ENCODE measurements at places on chromosomes 2 and 18.

- peak; percentile 81 for ATAC-seq
Measured at GRCh38 chr18:10490401-10491165, 35.2 kb upstream of the NAPG start.

GRCh38 chr2:180829836-180830235 is 150.6 kb upstream of the UBE2E3 start:
- ATAC-seq: no peak

- ATAC-seq: no peak
Measured at GRCh38 chr2:235264512-235264911, 229.3 kb upstream of the AGAP1 start.

DNA sequence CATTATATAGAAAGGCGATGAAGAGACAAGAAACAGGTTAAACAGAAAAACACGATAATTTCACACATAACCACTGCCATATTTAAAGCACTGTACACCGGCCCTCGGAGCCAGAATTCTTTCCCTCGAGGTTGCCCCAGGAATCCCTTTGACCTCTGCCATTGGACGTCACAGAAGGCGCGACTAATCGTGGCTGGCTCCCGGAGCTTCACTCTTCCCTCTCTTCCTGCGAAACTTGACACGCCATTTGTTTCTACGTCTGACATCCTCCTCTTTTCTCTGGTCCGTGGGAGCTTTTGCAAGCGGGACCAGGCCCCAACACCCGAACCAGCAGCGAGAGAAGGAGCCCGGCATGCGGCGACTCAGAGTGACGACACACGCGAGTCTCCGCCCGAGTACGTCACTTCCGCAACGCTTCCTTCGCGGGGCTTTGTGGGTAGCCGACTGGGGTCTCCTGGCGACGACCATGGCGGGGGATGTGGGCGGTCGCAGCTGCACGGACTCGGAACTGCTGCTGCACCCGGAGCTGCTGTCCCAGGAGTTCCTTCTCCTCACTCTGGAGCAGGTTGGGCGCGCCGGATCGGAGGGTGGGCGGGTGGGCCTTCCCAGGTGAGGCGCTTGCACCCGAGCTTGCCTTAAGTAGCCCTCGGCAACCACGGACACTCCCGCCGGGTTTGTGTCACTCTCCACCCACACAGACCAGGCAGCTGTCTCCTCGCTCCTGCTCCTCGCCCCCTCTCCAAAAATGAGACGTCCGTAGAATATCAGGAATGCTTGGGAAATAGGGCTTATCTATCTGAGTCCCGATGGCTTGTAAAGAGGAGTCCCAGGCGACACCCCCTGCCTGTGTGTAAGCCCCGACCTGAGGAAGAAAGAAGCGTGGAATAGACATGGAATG is at the start of gene C2orf49:
Gene C2orf49, plus strand, starts transcription at position 419 of the 898 bp plus-strand sequence. Its CDS starts 48 bp downstream, at position 467.
- peak; percentile 96 for ATAC-seq

- no peak for ATAC-seq
Measured at GRCh38 chr2:100404411-100404810, 13.1 kb downstream of the CHST10 start.

DNA sequence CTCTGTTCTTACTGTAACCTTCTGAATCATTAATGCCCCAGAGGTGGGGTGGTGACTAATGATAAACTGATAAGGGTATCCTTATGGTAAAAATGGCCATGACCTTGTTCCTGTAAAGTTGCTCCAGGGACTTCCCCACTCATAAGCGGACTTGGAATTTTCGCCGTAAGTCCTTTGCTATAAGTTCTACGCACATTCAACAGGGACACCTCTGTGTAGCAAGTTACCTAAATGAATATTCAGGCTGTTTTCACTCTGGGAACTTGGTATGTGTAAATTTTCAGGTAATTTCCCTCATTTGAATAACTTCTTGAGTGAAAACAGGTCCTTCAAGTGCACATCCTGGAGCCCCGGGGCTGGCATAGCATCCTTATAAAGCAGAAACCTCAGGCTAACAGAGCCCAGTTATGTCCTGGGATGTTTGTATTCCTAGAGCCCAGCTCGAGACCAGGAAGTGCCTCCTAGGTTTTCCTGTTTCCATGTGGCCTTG is 9.4 kb upstream of the AGFG1 start:
- peak; percentile 61 for ATAC-seq

GRCh38 chr2:69943843-69944525 is 17.4 kb downstream of the ASPRV1 start:
- ATAC-seq: no peak

DNA sequence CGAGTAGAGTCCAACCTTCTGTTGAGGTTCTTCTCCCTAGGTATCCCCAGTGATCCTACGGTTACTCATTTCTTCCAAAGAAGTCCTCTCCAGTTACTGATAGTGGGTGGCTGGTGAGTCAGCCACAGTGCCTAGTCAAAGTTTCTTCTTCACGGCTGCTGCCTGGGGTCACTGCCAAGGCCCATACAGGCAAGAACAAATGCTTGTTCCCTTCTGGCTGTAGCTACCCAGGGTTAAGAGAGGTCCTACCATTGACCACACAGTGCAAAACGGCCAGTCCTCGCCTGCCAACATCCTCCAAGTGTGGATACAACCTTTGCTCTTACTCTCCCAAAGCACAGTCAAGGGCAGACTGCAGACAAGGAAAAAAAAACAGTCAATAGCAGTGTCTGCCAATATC is 2.9 kb upstream of the PTPN4 start:
- ATAC-seq: no peak

GRCh38 chr2:239121600-239122012 is 273.7 kb downstream of the TWIST2 start:
- no peak for ATAC-seq

- peak; percentile 22 for ATAC-seq
Measured at GRCh38 chr2:85413592-85414420, 3.6 kb upstream of the CAPG start.

DNA sequence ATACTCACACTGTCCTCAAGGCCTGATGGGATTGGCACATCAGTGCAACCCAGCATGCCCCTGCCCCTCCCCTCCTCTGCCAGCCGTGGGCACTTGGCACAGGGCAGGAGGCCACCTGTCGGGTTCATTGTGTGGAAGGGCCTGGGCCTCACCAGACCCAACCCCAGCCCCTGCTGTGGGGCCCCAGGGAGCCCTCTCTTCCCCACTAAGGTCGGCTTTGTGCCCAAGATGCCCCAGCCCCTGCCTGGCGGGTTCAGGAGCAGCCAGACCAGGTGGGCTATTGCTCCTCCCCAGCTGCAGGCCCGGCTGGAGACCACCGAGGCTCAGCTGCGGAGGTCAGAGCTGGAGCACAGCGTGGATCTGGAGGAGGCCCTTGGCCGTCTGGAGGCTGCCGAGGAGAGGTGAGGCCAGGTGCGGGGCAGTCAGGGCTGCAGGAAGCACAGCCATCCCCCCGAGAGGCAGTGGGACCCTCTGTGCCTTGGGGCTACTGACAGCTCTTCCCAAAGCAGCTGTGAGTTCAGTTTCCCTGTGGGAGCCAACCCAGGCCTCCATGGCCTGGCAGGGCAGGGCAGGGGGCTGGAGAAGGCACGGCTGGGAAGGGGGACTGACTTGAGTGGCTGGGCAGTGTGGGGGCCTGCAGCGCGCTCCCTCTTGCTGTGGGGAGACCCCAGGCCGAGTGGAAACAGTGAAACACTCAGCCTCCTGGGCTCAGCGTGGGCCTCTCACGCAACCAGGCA is 16.3 kb downstream of the CROCC2 start:
- no peak for ATAC-seq

- ATAC-seq: no peak
Measured at GRCh38 chr18:54830866-54831265, 2.6 kb downstream of the RAB27B start.

DNA sequence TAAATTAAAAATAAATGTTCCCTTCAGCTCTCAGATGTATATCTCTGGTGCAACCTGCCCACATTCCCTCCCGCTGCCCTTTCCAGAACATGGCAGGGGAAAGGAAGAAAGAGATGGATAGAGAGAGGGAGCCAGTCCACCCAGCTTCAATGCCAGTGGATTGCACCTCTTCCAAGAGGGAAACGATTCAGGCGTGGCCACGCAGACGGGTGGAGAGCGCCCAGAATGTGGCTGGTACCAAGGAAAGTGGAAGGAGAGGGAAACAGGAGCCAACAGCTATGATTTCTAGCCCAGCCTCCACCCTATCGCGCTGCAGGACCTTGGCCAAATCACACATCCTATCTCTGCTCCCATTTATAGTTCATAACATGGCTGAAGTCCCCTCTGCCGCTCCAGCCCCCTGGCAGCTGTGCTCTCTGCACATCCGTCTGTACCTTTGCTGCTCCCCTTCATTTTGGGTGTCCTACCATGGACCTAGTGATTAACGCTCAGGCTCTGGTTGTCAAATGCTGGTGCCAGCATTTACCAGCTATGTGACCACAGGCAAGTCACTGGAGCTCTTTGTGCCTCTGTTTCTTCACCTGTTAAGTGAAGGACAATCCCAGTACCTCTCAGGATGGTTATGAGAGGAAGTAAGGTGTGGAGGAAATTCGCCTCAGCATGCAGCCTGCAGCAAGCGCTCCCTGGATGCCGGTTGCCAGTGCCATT is 66.5 kb downstream of the SFXN5 start:
- no peak for ATAC-seq

GRCh38 chr2:195395362-195395761 is 261.7 kb upstream of the SLC39A10 start:
- no peak for ATAC-seq

DNA sequence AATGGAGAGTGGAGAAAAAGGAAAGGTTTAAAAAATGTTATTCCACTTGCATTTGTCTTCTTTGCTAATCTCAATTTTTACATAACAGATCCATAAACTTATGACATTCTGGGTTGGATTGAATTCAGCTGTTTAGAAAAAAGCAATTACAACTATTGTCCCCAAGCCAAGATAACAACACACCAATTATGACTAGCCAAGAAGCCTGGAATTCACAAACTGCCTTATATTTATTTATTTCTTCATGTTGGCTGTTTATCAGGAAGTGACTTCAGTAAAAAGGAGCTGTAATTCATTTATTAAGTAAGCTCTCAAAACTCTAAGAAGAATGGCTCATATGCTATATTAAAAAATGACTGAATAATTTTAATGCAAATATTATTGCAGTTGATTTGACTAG is 137.4 kb downstream of the CALCRL start:
- ATAC-seq: no peak

DNA sequence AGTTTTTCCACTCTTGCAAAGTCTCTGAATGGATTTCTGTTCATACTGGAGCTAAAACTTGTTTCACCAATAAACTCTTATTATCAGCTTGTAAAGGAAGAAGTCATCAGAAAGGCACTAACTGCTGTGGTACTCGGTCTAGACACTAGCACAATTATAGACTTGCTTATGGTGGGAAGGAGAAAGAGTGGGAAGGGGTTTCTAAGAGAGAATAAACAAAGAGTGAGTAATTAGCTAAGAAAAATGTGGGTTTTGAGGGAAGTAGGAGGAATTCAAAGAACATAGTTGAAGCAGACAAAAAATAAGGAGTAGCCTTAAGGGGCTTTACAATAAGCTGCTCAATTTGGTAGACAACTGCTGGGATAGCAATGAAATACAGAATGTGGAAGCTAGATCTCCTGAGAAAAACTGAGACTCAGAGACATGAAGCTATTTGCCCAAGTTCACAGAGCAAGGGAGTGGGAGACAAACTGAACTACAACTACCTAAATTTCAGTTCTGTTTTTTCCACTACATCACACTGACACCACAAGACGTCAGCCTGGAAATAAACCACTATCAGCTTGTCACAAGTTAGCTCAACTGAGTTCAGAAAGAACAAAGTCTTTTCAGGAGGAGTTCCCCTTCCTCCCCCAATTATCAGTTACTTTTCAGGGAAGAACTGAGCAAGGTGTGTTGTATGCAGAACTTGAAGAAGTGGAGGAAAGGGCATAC is 59.7 kb downstream of the MAP4K3 start:
- no peak for ATAC-seq

- no peak for ATAC-seq
Measured at GRCh38 chr18:77522051-77522675, 272.5 kb downstream of the GALR1 start.

DNA sequence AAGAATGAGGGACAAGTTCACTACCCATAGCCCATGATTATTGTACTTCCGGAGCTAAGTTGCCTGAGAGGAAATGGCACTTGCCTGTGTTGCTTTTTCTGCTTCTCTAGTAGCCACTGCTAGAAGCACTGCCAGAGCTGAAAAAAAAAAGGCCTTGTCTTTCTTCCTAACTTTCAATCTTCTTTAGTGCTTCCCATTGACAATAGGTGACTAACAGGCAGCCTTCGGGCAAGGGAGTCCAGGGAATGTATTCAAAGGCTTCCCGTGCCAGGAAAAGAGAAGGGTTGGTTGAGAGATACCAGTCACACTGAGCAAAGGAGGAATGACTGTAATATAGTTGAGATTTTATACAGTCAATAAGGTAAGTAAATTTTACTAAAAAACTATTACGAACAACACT is 242.0 kb downstream of the CALCRL start:
- no peak for ATAC-seq

DNA sequence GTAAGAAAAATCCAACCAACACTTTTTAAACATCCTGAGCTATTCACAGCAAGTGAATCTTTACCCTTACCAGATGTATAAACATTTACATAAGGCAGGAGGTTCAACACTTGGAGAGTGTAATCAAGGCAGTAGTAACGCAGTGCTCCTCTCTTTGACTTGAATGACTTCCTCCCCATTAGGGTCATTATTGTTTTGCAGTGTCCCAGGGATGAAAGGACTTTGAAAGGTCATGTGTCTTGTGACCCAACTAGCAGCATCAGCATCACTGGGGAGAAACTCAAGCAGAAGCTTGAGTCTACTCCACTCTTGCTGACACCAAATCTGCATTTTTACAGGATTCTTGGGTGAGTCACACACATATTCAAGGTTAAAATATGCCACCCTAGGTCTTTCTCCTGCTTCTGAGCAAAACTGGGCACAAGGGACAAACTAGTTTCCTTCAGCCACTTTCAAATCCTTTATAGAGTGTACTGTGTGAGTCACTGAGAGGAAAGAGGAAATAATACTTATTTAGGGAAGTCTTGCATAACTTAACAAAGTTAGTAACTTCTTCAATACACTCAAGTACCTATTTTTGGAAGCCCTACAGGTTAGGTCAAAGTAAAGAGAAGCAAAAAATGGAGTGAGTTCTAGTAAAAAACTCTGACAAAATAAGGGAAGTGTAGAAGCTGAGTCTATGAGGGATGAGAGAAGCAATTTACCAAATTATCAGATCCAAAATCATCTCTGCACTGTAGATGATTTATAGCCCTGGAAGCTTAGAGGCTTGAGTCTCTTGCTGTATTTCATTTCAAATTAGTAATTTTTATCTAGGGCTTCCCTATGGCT is 51.0 kb upstream of the EML4 start:
- peak; percentile 61 for ATAC-seq

DNA sequence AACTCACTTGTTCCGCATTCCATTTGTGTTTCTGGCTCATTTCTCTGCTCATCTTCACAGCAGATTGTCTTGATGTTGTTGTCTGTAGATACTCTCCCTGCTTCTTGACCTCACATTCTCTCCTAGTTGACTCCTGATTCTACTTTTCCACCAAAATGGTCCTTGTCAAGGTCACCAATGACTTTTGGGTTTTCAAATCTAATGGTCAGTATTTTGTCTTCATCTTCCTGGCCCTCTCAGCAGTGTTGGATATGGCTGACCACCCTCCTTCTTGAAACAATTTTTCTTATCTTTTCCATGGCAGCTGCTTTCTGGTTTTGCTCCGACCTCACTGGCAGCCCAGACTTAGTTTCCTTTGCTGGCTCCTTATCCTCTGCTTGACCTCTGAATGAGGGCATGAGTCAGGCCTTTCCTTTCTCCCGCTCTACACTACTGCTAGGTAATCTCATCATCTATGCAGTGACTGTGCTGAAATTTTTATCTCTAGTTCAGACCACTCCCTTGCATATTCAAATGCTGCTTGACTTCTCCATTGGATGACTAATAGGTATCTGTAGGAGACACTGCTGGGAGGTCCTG is 386.6 kb upstream of the SPRED2 start:
- no peak for ATAC-seq

- no peak for ATAC-seq
Measured at GRCh38 chr2:6370753-6371551, 494.8 kb downstream of the CMPK2 start.

- no peak for ATAC-seq
Measured at GRCh38 chr2:207825978-207826377, 56.3 kb upstream of the FZD5 start.
